ENCODE measurements at places on chromosomes 2 and 18.
A peak's percentile ranks its signal among the peaks of the same experiment; 100 is the strongest.

GRCh38 chr2:50178050-50178449, 853.9 kb downstream of the NRXN1 start:
- no peak for DNase-seq

- no peak overlapping the region for H3K27ac ChIP-seq
- H3K4me3 ChIP-seq, result no peak overlapping the region
- H3K4me1 ChIP-seq, result no peaks in the 10 kb centered on the region
- DNase-seq, result no peak
- H3K27me3 ChIP-seq, result peaks cover 17% of the 10 kb centered on the region
These were observed 72.5 kb downstream of the ACOXL start for GRCh38 chr2:110804915-110805314.

- H3K27me3 ChIP-seq, result peaks cover 11% of the 10 kb centered on the region
- no peak for DNase-seq
- no peak overlapping the region for H3K4me3 ChIP-seq
- peaks cover 10% of the 10 kb centered on the region for H3K4me1 ChIP-seq
These were observed 45.1 kb upstream of the SEC11C start for GRCh38 chr18:59094569-59094968.

DNA sequence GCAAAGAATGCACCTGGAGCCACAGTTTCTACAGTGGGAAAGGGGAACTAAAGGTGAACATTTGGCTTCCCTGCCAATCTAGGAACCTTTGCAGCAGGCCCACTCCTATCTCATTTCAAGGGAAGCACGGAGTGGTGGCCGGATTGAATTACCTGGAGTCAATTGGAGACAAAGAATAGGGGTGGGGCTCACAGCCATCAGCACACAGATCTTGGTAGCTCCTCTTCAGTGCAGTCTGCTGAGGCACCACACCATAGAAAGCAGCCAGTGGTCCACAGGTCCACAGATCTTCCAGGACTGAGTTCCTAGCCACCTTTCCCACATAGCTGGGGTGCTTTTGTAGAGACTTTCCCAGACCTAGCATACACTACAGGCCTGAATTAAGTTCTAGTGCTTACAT, 43.5 kb upstream of the NXPH2 start:
- no peak for DNase-seq
- H3K4me3 ChIP-seq, result no peak overlapping the region
- no peaks in the 10 kb centered on the region for H3K36me3 ChIP-seq
- H3K4me1 ChIP-seq, result peaks cover 1% of the 10 kb centered on the region
- H3K27me3 ChIP-seq, result no peaks in the 10 kb centered on the region
- H3K27ac ChIP-seq, result no peak overlapping the region

GRCh38 chr2:69089266-69089665, 76.3 kb downstream of the ANTXR1 start:
- DNase-seq, result no peak
- no peak overlapping the region for H3K4me3 ChIP-seq
- no peak overlapping the region for H3K27ac ChIP-seq
- peaks cover 18% of the 10 kb centered on the region for H3K36me3 ChIP-seq
- no peaks in the 10 kb centered on the region for H3K27me3 ChIP-seq
- H3K4me1 ChIP-seq, result no peaks in the 10 kb centered on the region

DNA sequence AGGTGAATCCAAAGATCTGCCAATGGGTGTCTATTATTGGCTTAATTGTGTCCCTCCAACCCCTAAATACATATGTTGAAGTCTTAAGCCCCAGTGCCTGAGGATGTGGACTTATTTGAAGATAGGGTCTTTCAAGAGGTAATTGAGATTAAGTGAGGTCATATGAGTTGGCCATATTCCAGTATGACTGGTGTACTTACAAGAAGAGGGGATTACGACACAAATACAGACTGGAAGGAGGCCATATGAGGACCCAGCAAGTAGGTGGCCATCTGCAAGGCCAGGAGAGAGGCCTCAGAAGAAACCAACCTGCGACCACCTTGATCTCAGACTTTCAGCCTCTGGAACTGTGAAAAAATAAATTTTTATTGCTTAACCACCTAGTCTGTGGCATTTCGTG, 121.1 kb upstream of the FN1 start:
- DNase-seq, result no peak
- no peaks in the 10 kb centered on the region for H3K4me1 ChIP-seq
- no peaks in the 10 kb centered on the region for H3K36me3 ChIP-seq
- no peak overlapping the region for H3K27ac ChIP-seq
- no peak overlapping the region for H3K4me3 ChIP-seq
- H3K27me3 ChIP-seq, result no peaks in the 10 kb centered on the region

DNA sequence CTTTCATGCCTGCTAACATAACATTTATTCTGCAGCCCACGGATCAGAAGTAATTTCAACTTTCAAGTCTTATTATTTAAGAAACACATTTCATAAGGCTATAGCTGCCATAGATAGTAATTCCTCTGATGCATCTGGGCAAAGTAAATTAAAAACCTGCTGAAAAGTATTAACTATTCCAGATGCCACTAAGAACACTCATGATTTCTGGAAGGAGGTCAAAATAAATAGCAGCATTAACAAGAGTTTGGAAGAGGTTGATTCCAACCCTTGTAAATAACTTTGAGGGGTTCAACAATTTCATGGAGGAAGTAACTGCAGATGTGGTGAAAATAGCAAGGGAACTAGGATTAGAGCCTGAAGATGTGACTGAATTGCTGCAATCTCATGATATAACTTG, 77.6 kb downstream of the CCDC148 start:
- no peak for DNase-seq
- no peaks in the 10 kb centered on the region for H3K36me3 ChIP-seq
- H3K4me1 ChIP-seq, result no peaks in the 10 kb centered on the region
- no peak overlapping the region for H3K27ac ChIP-seq

GRCh38 chr2:52404866-52405265, 1362.7 kb upstream of the CHAC2 start:
- no peak overlapping the region for H3K27ac ChIP-seq
- no peak overlapping the region for H3K4me3 ChIP-seq

GRCh38 chr18:39211461-39211860, 1645.9 kb upstream of the CELF4 start:
- no peak overlapping the region for H3K27ac ChIP-seq
- H3K36me3 ChIP-seq, result peaks cover 11% of the 10 kb centered on the region
- no peak for DNase-seq
- H3K27me3 ChIP-seq, result no peaks in the 10 kb centered on the region

DNA sequence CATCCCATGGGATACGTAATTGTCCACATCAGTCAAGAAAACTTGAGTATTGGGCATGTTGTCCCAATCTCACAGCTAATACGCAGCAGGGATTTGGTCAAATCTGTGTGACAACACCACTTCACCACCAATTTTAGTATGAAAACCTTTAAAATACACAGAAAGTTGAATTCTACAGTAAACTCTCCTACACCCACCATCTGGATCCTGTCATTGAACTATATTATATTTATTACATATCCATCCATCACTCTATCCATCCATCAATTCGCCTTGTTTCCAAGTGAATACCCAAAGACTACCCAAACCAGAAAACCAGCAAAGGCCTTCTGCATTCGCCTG, 846 bp upstream of the FKBP7 start:
- no peaks in the 10 kb centered on the region for H3K36me3 ChIP-seq
- DNase-seq, result no peak
- H3K4me1 ChIP-seq, result peaks cover 18% of the 10 kb centered on the region

- H3K4me1 ChIP-seq, result peaks cover 15% of the 10 kb centered on the region
- H3K27ac ChIP-seq, result no peak overlapping the region
- H3K36me3 ChIP-seq, result no peaks in the 10 kb centered on the region
These were observed 8.2 kb downstream of the DPP4 start for GRCh38 chr2:162065767-162066166.

DNA sequence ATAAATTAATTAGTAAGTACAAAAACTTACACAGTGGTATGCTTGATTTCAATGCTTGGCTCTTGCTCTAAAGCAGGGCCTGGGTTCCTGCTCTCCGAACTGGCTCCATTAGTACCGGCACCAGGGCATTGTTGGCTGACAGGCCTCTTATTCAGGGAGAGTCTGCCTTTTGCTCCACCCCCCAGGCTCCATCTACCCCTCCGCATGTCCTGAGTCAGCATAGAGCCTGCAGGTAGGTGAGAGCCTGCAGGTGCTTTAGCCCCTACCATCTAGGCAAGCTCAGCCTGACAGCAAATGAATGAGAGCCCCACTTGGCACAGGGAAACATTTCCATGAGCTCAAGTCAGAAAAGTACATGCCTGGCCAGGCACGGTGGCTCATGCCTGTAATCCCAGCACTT, 35.1 kb upstream of the EFHD1 start:
- no peak for DNase-seq
- no peak overlapping the region for H3K27ac ChIP-seq
- peaks cover 3% of the 10 kb centered on the region for H3K27me3 ChIP-seq
- H3K4me3 ChIP-seq, result no peak overlapping the region

GRCh38 chr2:169976335-169976851, 149.1 kb downstream of the UBR3 start:
- H3K4me3 ChIP-seq, result no peak overlapping the region
- H3K27me3 ChIP-seq, result no peaks in the 10 kb centered on the region
- peaks cover 43% of the 10 kb centered on the region for H3K36me3 ChIP-seq
- no peak for DNase-seq
- H3K27ac ChIP-seq, result no peak overlapping the region

DNA sequence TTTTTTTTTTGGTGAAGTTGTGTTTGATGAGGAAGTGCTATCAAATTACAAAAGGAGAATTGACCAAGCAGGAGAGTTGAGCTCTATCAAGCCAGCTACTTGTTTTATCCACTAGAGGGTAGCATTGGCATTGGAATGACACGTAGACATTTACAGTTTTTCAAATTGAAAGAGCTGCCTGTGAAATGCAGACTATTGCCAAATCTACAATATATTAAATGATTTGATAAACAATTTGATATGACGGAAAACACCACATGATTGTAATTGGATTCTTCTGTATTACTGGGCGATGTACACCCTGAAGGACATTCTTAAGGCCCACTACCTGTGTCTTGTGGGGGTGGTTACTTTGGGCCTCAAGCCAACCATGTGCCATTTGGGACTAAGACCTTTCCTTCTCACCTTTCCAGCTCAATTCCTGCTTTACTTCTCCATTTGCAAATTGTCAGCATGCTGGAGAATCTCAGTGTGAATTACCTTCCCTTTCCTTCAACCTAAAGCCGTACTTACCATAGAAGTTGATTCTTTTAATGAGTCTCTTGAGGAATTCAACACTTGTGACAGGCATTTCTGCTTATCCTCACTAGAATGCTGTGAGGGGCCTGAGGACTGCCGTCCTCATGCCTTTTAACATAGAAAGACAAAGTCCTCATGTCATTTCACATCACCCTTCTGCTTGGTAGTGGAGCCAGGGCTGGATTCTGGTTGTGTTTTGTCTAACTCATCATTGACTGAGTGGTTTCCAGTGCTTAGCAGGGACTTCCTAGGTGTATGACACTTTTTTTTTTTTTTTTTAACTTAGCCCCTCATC, 134.8 kb upstream of the THUMPD2 start:
- H3K27ac ChIP-seq, result no peak overlapping the region
- DNase-seq, result no peak
- peaks cover 5% of the 10 kb centered on the region for H3K27me3 ChIP-seq
- no peak overlapping the region for H3K4me3 ChIP-seq
- H3K4me1 ChIP-seq, result no peaks in the 10 kb centered on the region
- no peaks in the 10 kb centered on the region for H3K36me3 ChIP-seq

DNA sequence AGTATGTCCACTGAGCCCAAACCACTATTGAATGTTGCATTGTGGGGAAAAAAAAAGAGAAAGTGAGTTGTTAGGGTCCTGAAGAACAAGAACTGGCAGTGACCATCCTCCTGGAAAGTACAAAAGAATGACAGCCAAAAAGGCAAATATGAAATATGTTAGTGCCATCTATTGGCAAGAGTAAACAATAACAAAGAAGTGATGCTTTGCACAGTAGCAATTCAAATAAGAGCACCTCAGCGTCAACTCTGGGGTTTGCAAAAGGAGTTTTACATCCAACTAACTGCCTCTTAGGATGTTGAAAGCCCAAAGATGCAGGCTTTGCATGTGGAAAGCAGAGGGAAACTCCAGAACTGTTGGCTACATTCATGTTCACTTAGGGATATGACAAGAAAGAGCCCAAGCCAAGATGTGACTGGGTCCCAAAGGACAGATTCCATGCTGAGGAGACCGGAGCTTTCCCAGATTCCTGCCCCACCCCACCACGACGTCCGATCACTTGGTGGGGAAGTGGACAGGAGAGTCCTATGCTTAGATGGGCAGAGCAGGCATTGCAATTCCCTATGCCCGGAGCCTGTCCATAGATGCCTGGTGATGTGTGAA, 15.6 kb downstream of the TRABD2A start:
- no peak overlapping the region for H3K4me3 ChIP-seq
- H3K27ac ChIP-seq, result no peak overlapping the region
- H3K4me1 ChIP-seq, result no peaks in the 10 kb centered on the region
- H3K36me3 ChIP-seq, result no peaks in the 10 kb centered on the region
- peaks cover 7% of the 10 kb centered on the region for H3K27me3 ChIP-seq
- DNase-seq, result no peak

- no peaks in the 10 kb centered on the region for H3K36me3 ChIP-seq
- no peak for DNase-seq
- no peak overlapping the region for H3K27ac ChIP-seq
- H3K4me3 ChIP-seq, result no peak overlapping the region
- H3K4me1 ChIP-seq, result no peaks in the 10 kb centered on the region
- H3K27me3 ChIP-seq, result no peaks in the 10 kb centered on the region
These were observed 248.9 kb upstream of the THUMPD2 start for GRCh38 chr2:40027968-40028367.

GRCh38 chr2:9263428-9263827, 56.8 kb downstream of the ASAP2 start:
- H3K27me3 ChIP-seq, result no peaks in the 10 kb centered on the region
- H3K27ac ChIP-seq, result peak overlapping the region; percentile 73
- peaks cover 2% of the 10 kb centered on the region for H3K36me3 ChIP-seq
- DNase-seq, result no peak
- H3K4me3 ChIP-seq, result no peak overlapping the region
- peaks cover 41% of the 10 kb centered on the region for H3K4me1 ChIP-seq

- no peaks in the 10 kb centered on the region for H3K36me3 ChIP-seq
- peaks cover 39% of the 10 kb centered on the region for H3K27me3 ChIP-seq
- no peak for DNase-seq
- no peak overlapping the region for H3K4me3 ChIP-seq
These were observed 9.7 kb downstream of the ECEL1 start for GRCh38 chr2:232477751-232478510.

DNA sequence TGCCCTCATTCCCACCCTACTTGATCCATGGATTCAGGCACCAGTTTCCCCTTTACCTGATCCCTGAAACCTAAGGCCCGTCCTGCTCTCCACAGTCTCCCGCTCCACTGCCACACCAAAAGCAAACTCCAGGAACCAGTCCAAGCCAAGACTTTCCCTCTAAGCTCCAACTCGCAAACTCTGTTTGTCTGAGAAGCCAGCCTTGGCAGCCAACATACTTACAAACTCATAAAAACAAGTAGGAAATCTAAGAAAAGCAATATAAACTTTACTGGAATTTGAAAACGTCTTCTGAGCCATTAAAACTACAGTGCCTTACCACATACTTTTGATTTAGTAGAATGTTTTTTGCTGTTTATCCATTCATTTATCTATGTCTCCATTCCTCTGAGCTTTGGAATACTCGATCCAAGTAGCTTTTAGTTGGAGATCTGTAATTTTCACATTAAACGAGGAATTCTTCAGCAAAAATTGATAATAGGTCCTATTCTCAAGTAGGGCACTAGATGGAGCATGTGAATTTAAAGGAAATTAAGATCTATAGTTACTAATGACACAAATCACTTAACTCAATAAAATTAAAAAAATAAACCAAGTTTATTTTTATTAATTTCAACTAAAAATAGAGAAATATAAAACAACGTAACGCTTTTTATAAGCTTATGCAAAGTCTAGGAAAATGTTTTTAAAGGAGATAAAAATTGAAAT, 199.7 kb downstream of the MYO3B start:
- H3K36me3 ChIP-seq, result no peaks in the 10 kb centered on the region
- no peak overlapping the region for H3K4me3 ChIP-seq
- H3K27me3 ChIP-seq, result peaks cover 22% of the 10 kb centered on the region
- no peak for DNase-seq

- no peaks in the 10 kb centered on the region for H3K27me3 ChIP-seq
- H3K4me1 ChIP-seq, result no peaks in the 10 kb centered on the region
- no peak overlapping the region for H3K4me3 ChIP-seq
- no peak for DNase-seq
- no peaks in the 10 kb centered on the region for H3K36me3 ChIP-seq
These were observed 46.4 kb downstream of the ACYP2 start for GRCh38 chr2:54161660-54162424.

All from progenitor cell of endocrine pancreas (in vitro differentiated cells).